ENCODE measurements at places on chromosomes 1 and 21. TPM values are rescaled to one million over a fixed set of nuclear protein-coding genes. Genes with fewer than 3 reads are reported as not detected.

DNA sequence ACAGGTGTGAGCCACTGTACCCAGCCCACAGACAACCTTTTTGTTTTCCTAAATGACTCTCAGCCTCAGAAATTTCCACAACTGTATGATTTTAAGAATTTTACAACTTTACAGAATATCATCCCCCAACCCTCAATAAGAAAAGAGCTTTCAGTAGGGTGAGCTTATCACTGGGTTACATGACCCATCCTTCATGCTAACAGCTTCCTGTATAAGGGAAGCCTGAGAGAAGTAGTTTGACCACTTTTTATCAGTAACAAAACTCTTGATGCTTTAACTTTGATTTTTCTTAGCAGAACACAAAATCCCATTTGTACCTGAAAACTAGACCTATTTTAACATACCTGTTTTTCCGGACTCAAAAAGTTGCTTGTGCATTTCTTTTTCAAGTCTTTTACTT is 9.7 kb upstream of the MYBPHL start:
- H3K27me3 ChIP-seq = no peaks in the 10 kb centered on the region
- H3K36me3 ChIP-seq = no peaks in the 10 kb centered on the region
- H3K4me1 ChIP-seq = no peaks in the 10 kb centered on the region
- H3K27ac ChIP-seq = no peak overlapping the region

The GNAT2 gene
- total RNA-seq = not detected

DNA sequence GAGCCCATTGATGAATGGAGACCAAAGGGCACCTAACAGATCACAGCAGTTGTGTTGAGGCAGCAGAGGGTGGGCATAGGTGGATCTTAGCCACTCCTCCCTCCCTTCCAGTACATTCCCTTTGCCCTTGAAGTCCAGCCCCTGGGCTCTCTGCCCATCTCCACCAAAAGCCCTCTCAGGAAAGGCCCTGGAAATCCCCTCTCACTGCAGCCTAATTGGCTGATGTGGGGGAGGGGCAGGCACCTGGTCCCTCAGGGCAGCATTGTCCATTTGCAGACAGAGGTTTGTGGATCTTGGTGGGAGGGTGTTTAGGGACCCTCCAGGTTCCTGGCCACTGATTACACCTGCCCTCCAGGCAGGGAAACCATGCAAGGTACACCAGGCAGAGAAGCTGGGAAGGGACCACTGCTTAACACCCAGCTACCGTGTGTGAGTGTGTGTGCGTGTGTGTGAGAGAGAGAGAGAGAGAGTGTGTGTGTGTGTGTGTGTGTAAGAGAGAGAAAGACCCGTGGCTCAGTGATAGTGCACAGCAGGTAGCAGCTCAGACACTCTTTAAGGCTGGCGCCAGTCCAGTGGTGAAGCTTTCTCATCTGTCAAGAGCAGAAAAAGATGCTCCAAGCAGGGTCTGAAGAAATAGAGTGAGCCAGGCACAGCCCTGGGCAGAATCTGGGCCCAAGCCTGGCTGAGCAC is 71.1 kb downstream of the MATN1 start:
- H3K27ac ChIP-seq = no peak overlapping the region
- H3K4me3 ChIP-seq = no peak overlapping the region
- DNase-seq = no peak
- H3K4me1 ChIP-seq = no peaks in the 10 kb centered on the region
- H3K27me3 ChIP-seq = no peaks in the 10 kb centered on the region
- no peaks in the 10 kb centered on the region for H3K36me3 ChIP-seq

The LINGO4 gene
- total RNA-seq = not detected

- no peak overlapping the region for H3K27ac ChIP-seq
- no peaks in the 10 kb centered on the region for H3K27me3 ChIP-seq
- DNase-seq = no peak
- H3K4me1 ChIP-seq = 0 out of 2 replicates have a peak, but pooled peaks cover 4% of the 10 kb centered on the region
- no peaks in the 10 kb centered on the region for H3K36me3 ChIP-seq
Measured at GRCh38 chr1:21952786-21953520, 15.8 kb upstream of the HSPG2 start.

DNA sequence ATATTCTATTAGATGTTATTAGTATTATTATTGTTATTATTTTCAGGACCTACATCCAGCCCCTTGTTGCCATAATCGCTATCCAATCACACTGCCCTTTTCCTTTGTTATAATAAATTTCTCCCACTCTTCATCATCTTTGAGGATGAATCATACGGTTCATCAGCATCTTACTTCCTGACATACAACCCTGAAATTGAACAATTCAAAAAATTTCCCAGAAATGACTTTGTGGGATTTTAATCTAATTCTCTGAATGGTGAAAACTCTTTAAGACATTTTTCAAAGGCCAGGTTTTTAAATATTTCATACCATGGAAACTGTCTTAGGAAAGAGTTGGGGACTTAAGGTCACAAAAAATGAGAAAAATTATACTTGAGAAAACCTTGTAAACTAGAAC is 353.5 kb downstream of the ST6GALNAC3 start:
- H3K27ac ChIP-seq = no peak overlapping the region
- H3K27me3 ChIP-seq = no peaks in the 10 kb centered on the region
- DNase-seq = no peak
- no peaks in the 10 kb centered on the region for H3K36me3 ChIP-seq
- 0 out of 2 replicates have a peak, but pooled peaks cover 4% of the 10 kb centered on the region for H3K4me1 ChIP-seq
- no peak overlapping the region for H3K4me3 ChIP-seq

DNA sequence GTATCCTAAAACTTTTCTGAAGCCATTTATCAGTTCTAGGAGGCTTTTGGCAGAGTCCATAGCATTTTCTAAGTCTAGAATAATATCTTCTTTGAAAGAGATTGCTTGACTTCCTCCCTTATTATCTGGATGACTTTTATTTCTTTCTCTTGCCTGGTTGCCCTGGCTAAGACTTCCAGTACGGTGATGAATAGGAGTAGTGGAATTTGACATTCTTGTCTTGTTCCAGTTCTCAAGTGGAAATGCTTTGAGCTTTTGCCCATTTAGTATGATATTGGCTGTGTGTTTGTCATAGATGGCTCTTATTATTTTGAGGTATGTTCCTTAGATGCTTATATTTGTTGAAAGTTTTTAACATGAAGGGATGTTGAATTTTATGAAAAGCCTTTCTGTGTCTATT is 1647.9 kb downstream of the PLA2G4A start:
- no peaks in the 10 kb centered on the region for H3K27me3 ChIP-seq
- H3K27ac ChIP-seq = no peak overlapping the region
- no peaks in the 10 kb centered on the region for H3K4me1 ChIP-seq
- no peak for DNase-seq

The GON4L gene
- total RNA-seq = 43.7 TPM

The TRIM45 gene
- 4.0 TPM for total RNA-seq

The VWA5B1 gene
- not detected for total RNA-seq
